Prostate gland (tissue), 2 donors: ENCODE measurements at places on chromosomes 16 and 17. TPM values are rescaled to one million over a fixed set of nuclear protein-coding genes. Genes with fewer than 3 reads are reported as not detected.

DNA sequence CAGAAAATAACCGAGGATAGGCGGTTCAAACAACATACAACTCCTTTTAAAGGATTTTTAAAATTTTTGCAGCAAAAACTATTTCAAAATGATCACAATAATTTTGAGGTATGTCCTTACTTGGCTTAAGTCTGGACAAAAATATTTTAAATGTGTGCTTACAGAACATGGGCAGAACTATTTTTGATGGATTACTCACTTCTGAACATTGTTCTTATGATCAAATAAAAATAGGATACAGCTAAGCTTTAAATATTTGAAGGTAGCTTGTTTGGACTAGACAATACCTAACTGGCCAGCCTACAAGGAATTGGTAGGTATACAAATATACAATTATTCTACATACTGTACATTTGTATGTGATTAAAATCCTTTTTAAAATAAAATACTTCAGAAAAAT lies 14.3 kb upstream of the INTS2 start:
- no peak for DNase-seq
- H3K27me3 ChIP-seq = no peaks in the 10 kb centered on the region
- no peak overlapping the region for H3K27ac ChIP-seq
- no peaks in the 10 kb centered on the region for H3K4me1 ChIP-seq
- H3K36me3 ChIP-seq = no peaks in the 10 kb centered on the region
- no peak overlapping the region for H3K4me3 ChIP-seq

GRCh38 chr17:49946964-49947584 lies 21.9 kb upstream of the DLX4 start:
- H3K27me3 ChIP-seq = peaks cover 2% of the 10 kb centered on the region
- H3K27ac ChIP-seq = no peak overlapping the region
- no peaks in the 10 kb centered on the region for H3K4me1 ChIP-seq
- no peaks in the 10 kb centered on the region for H3K36me3 ChIP-seq

GRCh38 chr17:78897664-78898047 lies 5.3 kb downstream of the CEP295NL start:
- H3K4me3 ChIP-seq = no peak overlapping the region
- no peaks in the 10 kb centered on the region for H3K36me3 ChIP-seq
- no peak overlapping the region for H3K27ac ChIP-seq

DNA sequence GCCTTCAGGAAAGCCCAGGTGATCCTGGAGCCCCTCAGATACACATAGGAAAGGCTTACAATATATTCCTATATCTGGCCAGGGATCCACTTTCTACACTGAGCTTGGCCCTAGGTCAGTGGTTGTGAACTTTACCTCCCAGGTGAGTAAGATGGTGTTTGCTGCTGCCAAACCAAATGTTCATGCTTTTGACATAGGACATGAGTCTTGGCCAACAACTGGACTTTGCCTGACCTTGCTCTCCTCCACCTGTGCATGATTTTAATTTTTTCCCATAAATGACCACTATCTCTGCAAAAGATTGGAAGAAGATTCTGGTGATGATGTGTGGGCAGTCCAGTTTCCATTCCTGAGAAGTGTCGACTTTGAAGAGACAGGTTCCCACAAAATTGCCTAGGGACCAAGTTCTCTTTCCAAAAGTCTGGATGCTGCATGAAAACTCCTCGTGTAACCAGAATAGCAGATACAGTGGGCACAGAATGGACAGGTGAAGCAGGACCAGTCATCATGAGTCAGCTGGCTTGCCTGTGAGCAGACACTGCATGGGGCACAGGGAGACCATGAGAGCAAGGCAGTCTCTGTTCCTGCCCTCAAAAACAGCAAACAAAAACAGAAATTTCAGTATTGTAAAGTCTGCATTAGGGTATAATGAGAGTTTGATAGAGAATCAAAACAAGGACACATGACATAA lies 226.4 kb upstream of the MON1B start:
- H3K36me3 ChIP-seq = no peaks in the 10 kb centered on the region
- DNase-seq = no peak
- no peak overlapping the region for H3K27ac ChIP-seq
- no peaks in the 10 kb centered on the region for H3K4me1 ChIP-seq

GRCh38 chr17:82148997-82149396 lies 51.0 kb upstream of the FASN start:
- DNase-seq = no peak
- H3K4me1 ChIP-seq = peaks cover 24% of the 10 kb centered on the region
- H3K4me3 ChIP-seq = no peak overlapping the region
- H3K27me3 ChIP-seq = no peaks in the 10 kb centered on the region
- H3K36me3 ChIP-seq = no peaks in the 10 kb centered on the region

GRCh38 chr17:7136266-7136877 lies 21.8 kb upstream of the ASGR2 start:
- no peak overlapping the region for H3K27ac ChIP-seq
- DNase-seq = peak; percentile 68
- H3K4me3 ChIP-seq = no peak overlapping the region
- no peaks in the 10 kb centered on the region for H3K4me1 ChIP-seq
- H3K27me3 ChIP-seq = no peaks in the 10 kb centered on the region

DNA sequence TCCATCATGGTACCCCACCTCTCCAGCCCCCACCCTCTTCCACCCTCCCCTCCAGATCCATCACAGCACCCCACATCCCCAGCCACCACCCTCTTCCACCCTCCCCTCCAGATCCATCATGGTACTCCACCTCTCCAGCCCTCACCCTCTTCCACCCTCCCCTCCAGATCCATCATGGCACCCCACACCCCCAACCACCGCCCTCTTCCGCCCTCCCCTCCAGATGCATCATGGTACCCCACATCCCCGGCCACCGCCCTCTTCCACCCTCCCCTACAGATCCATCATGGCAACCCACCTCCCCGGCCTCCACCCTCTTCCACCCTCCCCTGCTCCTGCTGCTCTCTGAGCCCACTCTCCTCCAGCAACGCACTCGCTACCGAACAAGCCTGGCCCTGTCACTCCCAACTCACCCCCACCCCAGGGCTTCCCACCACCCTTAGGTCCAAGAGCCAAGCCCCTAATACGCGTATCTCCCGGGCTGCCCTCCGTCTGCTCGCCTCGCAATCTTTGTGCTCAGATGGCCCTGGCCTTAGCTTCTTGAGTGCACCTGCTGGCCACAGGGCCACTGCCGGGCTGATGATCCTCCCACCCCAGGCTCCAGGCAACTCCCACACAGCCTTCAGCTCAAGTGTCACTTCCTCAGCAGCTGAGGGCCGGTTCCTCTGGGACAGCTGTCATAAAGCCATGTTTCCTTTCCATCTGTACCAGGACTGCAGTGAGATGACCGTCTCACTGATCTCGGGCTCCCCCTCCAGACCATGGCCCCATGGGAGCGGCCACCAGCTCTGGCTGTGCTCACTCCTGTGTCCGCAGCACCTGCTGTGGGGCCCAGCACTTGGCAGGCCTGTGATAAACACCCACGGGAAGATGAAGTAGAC lies 25.5 kb downstream of the KDM8 start:
- no peaks in the 10 kb centered on the region for H3K36me3 ChIP-seq
- peaks cover 20% of the 10 kb centered on the region for H3K4me1 ChIP-seq
- no peak for DNase-seq
- H3K4me3 ChIP-seq = no peak overlapping the region
- no peaks in the 10 kb centered on the region for H3K27me3 ChIP-seq

DNA sequence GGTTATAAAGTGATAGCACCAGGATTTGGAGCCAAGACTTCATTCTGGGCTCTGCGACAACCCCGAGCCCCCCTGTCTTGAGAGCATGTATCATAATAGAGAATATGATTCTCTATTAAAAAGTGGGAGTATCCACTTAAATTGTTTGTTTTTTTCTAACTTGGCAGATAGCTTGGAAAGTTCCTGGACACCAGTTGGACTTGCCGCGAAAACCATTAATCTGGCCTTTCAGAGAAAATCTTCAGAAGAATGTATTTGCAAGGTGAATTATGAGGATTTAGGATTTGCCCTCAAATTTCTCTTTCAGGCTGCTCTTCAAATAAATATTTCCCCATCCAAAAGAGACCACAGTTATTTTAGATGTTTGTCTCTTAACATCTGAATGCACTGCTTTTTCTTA lies 53.5 kb downstream of the MARCHF10 start:
- no peaks in the 10 kb centered on the region for H3K27me3 ChIP-seq
- H3K36me3 ChIP-seq = no peaks in the 10 kb centered on the region
- H3K4me3 ChIP-seq = no peak overlapping the region
- H3K27ac ChIP-seq = no peak overlapping the region
- no peak for DNase-seq

GRCh38 chr17:4064366-4064765 lies 78.5 kb downstream of the ZZEF1 start:
- no peak for DNase-seq
- no peaks in the 10 kb centered on the region for H3K4me1 ChIP-seq
- H3K27me3 ChIP-seq = no peaks in the 10 kb centered on the region
- no peak overlapping the region for H3K27ac ChIP-seq

DNA sequence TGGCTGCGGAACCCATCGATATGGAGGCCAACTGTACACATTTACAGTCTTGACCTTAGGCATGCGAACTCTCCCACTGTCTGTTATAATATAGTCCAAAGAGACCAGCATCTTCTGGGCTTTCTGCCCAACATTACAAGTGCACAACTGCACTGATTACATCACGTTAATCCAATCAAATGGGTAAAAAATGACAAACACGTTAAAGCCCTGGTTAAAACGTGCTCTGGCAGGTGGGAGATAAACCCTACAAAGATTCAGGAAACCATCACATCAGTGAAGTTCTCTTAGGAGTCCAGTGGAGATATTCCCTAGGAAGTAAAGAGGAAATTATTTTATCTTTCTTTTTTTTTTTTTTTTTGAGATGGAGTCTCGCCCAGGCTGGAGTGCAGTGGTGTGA lies 23.7 kb upstream of the XYLT2 start:
- H3K27me3 ChIP-seq = no peaks in the 10 kb centered on the region
- no peaks in the 10 kb centered on the region for H3K36me3 ChIP-seq
- DNase-seq = no peak
- no peak overlapping the region for H3K4me3 ChIP-seq
- peaks cover 7% of the 10 kb centered on the region for H3K4me1 ChIP-seq

DNA sequence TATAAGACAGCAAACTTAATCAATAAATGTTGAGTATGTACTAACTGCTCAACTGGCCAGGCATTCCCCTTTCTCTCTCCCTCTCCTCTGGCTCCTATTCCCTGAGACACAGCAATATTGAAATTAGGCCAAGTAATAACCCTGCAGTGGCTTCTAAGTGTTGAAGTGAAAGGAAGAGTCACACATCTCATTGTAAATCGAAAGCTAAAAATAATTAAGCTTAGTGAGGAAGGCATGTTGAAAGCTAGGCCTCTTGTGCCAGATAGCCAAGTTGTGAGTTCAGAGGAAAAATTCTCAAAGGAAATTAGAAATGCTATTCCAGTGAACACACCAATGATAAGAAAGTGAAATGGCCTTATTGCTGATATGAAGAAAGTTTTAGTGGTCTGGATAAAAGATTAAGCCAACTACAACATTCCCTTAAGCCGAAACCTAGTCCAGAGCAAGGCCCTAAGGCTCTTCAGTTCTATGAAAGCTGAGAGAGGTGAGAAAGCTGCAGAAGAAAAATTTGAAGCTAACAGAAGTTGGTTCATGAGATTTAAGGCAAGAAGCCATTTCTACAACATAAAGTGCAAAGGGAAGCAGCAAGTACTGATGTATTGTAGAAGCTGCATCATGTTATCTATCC lies 35.4 kb upstream of the ABCC11 start:
- H3K27me3 ChIP-seq = no peaks in the 10 kb centered on the region
- H3K27ac ChIP-seq = no peak overlapping the region
- H3K4me3 ChIP-seq = no peak overlapping the region
- DNase-seq = no peak

DNA sequence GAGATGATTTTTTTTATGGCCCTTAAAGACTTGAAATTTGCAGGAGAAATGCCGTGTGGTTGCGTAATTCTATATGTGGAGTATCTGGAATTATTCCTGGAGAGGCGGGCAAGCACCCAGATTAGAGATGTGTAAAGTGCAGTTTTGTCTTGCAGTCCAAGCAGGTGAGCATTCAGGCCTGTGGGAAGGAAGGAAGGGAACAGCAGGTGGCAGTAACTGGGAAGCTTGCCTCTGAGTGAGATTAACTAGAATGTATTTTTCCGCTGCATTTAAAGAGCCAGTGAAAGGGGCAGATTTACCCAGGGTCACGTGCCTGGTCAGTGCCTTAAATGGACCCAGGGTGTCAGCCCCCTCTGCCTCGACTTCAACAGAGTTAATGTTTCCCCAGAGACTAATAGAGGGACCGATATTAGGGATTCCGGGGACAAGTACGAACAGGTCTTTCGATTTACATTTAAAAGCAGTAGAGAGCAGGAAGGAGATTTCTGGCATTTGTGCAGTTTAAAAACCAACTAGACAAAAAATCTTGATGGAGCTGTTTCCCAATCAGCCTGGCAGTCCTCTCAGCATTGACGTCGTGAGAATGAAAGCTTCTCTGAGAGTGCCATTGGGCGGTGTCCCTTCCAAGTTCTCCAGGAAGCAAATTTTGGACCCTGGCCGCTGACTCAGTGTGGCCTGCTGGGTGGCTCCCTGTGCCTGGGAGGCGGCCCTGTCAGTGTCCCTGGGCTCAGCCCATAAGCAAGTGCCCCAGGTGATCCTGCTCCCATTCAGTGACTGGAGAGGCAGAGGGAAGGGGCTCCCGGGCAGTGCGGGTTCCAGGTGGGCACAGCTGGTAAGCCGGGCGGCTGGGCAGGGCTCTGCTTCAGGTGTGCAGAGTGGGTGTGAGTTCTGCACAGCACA lies 38.2 kb downstream of the KSR1 start:
- peak; percentile 93 for DNase-seq
- no peaks in the 10 kb centered on the region for H3K36me3 ChIP-seq
- no peaks in the 10 kb centered on the region for H3K27me3 ChIP-seq
- H3K4me3 ChIP-seq = peak overlapping the region; percentile 13

DNA sequence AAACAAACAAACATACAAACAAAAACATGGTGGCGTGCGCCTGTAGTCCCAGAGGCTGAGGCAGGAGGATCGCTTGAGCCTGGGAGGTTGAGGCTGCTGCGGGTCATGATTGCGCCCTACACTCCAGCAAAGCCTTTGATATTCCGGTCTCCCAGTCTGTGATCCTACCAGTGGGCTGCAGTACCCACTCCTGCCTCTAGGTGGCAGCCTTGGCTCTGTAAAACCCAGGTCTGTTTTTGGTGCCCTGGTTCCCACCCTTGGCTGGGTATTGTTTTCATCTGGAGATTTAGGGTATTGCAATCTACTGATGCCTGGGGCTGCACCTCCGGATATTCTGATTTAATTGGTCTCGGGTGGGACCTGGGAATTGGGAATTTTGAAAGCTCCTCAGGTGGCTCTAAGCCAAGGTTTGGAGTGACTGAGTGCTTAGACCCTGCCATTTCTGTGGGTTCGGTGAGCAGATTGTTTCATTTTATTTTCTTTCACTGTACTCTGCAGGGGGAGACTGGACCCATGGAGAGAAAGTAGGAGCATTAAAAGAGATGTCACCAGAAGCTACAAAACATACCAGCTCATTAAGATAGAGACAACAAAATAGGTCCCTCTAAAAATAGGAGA lies 40.5 kb downstream of the MYH3 start:
- H3K4me1 ChIP-seq = no peaks in the 10 kb centered on the region
- H3K4me3 ChIP-seq = no peak overlapping the region
- H3K27ac ChIP-seq = no peak overlapping the region
- no peaks in the 10 kb centered on the region for H3K27me3 ChIP-seq
- H3K36me3 ChIP-seq = no peaks in the 10 kb centered on the region

The CCL8 gene
- not detected for total RNA-seq

The PIRT gene
- total RNA-seq = not detected

The PRAC2 gene
- total RNA-seq = 135 TPM

The SCGB1C2 gene
- not detected for total RNA-seq
